ENCODE measurements at places on chromosomes 2 and 18.

DNA sequence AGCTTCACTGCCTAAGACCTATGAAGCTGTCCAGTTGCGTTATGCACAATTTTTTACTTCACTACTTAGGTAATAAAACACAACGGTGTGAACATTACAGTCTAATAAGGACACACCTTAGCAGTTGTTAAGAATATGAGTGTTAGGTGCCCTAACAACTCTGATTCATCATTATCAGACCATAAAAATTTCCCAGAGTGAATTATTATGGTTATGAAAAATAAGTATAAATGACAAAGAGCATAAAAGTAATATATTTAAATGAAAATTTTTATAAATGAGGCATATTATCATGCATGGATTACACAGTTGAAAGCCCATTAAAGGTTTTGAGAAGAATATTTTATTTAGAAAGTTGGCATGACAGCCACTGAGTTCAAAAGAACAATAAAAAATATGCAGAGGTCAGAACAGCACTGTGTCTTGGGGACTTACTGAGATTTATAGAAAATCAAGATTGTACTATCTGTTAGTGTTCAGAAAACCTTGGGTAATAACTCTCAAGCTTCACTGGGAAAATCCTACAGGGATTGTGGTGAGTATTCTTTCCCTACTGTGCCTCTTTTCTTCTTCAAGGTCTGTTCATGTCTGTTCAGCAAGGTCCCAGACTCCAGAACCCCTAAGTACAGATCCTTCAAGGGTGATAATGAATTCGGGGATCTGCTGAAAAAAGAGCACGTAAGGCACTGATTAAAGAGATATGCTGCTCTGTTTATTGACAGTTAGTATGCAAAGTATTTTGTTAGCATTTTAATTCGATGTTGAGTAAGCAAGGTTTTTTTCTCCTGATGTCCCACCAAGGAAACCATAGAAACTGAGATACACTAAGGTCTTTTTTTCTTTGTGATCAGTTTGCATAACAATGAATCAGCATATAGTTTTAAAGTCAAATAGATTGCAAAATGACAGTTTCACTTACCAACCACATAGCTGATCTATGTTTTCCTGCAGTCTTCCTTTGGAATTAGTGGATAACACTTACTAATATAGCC is 250.0 kb downstream of the DSEL start:
- DNase-seq, result no peak

DNA sequence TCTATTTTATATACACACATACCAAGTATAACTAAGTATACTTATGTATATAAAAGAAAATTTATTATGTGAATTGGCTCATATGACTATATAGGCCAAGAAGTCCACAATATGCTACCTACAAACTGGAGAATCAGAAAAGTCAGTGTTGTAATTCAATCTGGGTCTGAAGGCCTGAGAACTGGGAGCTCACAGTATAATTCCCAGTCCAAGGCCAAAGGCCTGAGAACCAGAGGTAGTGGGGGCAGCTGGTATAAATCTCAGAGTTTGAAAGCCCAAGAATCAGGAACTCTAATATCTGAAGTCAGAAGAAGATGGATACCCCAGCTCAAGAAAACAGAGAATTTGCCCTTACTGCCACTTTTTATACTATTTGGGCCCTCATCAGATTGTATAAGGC is 38.9 kb upstream of the TFPI start:
- no peak for DNase-seq

DNA sequence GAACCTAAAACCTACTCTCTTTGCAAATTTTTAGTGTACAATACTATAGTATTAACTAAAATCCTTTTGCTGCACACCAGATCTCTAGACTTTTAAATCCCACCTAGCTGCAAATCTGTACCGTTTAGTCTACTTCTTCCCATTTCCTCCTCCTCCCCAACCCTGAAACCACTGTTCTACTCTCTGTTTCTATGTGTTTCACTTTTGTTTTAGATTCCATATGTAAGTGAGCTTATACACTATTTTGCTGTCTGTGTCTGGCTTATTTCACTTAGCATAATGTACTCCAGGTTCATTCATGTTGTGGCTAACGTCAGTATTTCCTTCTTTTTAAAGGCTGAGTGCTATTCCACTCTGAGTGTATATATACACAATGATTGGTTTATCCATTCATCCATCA is 18.4 kb upstream of the DSC2 start:
- no peak for DNase-seq

DNA sequence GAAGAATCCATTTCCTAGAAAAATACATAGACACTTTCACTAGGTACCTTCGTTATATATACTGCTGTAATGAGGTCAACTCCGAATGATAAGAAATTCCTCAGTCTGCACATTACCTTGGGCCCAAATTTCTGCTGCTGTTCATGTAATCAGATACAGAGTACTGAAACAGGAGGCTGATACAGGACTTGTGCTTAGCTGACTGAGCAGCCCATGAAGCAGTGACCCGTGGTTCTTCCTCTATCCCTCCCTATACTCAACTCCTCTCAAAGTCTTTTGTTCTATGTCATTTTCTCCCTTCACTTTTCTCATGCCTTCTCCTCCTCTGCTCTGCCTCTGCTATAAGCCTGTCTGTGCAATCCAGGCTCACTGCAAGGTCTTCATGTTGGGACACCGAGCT is 57.5 kb upstream of the ST8SIA5 start:
- DNase-seq, result no peak

- no peak for DNase-seq
These were observed 66.6 kb downstream of the ADNP2 start for GRCh38 chr18:80175451-80176204.

- DNase-seq, result no peak
These were observed 60.2 kb downstream of the CAVIN2 start for GRCh38 chr2:191786694-191787093.
